ENCODE measurements at places on chromosomes 5 and 9. TPM values are rescaled to one million over a fixed set of nuclear protein-coding genes. Genes with fewer than 3 reads are reported as not detected.

GRCh38 chr5:132480042-132480441 is 10.5 kb downstream of the IRF1 start:
- no peak for DNase-seq

DNA sequence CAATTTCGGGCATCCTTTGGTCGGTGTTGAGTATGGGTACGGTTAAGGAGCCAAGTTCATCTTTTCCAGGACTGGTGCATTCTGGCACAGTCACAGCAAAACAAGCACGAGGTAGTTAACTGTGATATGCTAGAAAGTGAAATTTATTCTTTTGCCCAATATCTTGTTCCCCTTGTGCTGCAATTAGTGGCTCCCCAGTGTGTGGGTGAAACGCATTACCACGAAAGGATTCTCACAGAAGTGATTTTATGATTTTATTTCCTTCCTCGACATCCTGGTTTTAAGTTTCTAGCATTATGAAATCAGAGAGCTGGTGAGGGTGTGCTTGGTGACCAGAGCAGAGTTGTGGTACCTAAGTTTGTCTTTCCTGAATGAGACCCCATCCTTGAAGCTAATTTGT is 1.5 kb downstream of the FRMPD1 start:
- no peak for DNase-seq

- no peak for DNase-seq
Observed at GRCh38 chr9:81578606-81579005, 110.7 kb downstream of the TLE1 start.

GRCh38 chr5:104178829-104179456 is 616.4 kb upstream of the NUDT12 start:
- DNase-seq, result peak; percentile 23

- no peak for DNase-seq
Observed at GRCh38 chr9:116280529-116280928, 126.9 kb downstream of the PAPPA start.

- DNase-seq, result no peak
Observed at GRCh38 chr9:113987526-113987925, 90.6 kb downstream of the AMBP start.

DNA sequence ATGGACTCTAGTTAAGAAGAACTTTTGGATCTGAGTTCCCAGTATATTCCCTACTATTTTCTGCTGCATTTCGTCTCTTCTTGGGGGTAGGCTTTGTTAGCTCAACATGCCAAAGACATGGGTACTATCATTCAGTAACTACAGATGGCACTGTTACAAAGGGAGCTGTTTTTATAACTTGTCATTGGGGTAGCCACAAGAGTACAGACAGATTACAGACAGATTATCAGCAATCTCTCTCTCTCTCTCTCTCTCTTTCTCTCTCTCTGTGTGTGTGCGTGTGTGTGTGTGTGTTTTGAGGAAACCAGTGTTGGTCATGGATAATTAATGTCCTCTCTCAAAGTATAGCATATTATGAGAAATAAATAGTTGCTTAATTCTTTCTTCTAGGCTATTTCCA is 116.1 kb downstream of the WDR70 start:
- DNase-seq, result no peak

DNA sequence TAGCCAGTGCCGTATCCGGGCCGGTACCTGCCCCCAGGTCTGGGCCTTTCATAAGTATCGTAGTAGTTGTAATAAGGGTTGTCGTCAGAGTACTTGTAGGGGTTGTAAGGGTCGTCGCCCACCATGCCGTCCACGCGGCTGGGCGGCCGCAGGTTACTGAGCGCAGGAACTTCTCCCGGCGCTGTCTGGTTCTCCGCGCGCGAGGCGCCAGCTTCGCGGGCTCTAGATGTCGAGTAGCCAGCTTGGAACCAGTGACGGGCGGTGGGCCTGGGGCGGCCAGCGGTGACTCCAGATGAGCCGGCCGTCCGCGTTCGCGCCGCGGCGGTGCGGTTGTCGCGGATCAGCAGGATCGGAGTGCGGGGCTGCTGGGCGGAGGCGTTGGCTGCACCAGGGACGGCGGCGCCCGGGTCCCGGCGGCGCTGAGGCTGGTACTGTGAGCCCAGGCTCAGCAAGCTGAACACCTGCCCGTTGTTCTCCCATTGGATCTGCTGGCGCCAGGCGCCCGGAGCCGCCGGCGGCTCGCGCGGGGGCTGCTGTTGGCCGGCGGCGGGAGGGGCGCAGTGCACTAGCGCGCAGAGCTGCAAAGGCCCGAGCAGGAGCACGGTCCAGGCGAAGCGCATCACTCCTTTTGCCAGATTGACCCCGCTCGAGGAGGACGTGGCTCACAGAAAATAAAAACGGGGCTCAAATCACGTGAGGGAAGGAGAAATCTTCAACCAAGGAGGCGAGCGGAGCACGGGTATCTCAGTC is 518 bp downstream of the LOX start:
- no peak for DNase-seq

- DNase-seq, result no peak
Observed at GRCh38 chr9:129103595-129103965, 7.0 kb downstream of the CRAT start.

GRCh38 chr5:88778736-88779135 is 104.2 kb downstream of the MEF2C start:
- peak; percentile 32 for DNase-seq

GRCh38 chr5:100299261-100299660 is 235.9 kb upstream of the FAM174A start:
- DNase-seq, result no peak

GRCh38 chr5:122091936-122092600 is 14.0 kb upstream of the LOX start:
- DNase-seq, result no peak

DNA sequence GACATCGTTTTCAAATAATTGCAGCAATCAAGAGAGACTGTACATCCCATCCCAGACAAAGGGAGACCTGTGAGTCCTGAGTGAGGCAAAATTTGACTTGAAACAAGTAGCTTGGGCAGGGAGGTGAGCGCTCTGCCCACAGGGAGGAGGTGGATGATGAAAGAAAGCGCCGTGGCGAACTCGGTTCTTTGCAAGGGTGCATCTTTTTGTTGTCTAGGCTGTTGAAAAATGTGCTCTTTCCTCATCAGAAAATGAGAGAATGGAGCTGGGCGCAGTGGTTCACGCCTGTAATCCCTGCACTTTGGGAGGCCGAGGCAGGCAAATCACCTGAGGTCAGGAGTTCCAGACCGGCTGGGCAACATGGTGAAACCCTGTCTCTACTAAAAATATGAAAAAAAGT is 150.5 kb downstream of the GAPVD1 start:
- DNase-seq, result no peak

DNA sequence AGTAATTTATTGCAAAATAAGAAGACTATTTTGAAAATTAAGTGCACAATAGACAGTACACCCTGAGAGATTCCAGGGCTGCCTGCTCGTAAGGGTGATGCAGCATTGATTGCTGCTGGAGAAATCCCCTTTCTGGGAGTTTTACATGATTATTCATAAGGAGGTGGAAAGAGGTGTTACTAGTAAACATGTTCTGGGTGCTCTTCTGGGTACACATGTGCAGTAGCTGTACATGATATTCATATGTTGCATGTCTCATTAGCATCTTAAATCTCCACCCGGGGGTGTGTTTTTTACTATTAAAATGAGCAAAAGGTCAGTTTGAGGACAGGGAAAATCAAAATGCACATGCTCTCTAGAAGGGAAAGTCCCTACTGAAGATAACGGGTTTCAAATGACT is 264.8 kb downstream of the CDK5RAP2 start:
- DNase-seq, result no peak

DNA sequence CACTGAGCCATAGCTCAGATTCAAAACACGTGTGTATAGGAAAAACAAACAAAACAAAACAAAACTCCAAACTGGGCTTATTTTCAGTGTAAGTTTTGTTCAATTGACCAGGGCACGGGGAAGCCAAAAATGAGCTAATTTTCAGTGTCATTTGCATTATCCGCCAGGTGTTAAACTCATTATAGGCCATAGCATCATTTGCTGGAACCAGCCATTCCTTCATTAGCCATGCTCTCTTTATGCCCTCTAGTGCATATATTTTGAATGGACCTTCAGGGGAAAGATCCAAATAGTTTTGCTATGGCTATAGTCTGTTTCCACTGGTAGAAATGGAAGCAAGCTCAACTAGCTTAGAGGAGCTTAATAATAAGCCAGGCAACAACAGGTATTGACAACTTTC is 1205.2 kb upstream of the DMAC1 start:
- DNase-seq, result no peak

GRCh38 chr9:100880284-100880683 is 148.2 kb upstream of the PLPPR1 start:
- DNase-seq, result no peak

DNA sequence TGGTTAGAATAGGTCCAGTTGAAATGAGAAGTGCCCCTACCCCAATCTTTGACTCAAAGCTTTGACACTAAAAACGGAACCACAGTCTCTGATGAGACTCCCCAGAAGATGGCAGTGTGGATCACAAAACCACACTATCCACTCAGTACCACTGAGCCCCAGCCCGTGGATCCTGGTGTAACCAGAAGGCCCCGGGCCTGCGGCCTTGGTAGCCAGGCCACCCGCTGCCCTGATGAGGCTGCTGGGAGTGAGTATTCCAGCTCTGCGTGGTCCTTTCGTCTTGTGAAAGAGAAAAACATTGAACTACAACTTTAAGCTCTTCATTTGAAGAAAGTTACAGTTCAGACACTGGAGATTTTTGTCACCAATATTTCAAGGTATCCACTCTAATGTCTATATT is 42.2 kb upstream of the FBP1 start:
- DNase-seq, result peak; percentile 79

- DNase-seq, result no peak
Observed at GRCh38 chr5:15789642-15790041, 289.7 kb downstream of the FBXL7 start.

DNA sequence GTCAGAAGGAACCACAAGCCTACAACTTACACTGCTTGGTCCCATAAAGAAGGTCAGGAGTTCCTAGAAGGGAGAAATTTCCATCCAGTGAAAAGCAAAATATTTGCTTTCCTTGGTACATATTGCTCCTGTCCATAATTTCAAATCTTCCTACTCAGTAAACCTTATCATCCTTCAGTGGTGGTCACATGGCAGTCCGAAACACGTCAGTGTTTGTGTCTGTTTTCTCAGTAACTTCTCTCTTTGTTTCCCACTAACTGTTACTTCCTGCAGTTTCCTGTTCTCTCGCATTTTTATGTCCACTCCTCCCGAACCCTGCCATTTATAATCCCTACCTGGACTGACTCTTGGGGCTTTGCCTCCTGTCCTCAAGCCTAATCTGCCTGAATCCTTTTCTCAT is 129.1 kb downstream of the FANCC start:
- DNase-seq, result no peak

GRCh38 chr9:68869022-68869421 is 144.9 kb downstream of the PRKACG start:
- DNase-seq, result no peak

DNA sequence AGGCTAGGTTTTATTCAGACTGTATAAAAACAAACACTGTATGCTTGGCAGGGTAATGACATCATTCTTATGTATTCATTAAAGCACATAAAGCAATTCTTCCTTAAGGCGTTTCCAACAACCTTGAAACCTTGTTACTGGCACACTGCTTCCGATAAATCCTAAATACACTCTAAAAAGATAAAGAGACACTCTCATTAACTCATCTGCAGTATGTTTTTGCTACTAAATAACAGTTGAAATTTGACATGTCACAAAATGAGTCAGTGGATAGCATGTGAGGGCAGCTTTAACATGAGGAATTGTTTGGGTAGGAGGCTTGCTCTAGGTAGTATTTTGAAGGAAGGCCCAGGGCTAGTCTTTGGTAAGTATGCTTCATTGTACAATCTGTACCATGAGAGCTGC is 13.7 kb downstream of the YIPF5 start:
- no peak for DNase-seq

DNA sequence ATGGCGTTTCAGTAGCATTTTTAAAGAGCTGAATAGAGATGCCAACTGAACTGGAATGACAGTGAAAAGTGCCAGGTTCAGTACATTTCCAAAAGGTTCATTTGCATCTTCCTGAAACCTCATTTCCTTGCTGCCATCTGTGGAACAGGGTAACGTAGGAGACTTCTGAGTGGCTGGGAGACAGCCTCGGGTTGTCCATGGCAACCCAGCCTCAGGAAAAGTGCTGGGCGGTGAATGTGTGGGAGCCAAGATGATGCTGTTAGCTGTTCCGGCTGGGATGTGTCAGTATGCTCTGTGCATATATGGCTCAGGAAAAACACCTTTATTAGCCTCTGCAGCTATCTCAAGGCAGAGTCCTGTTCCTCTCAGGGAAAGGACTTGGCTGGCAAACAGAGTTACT is 87.5 kb downstream of the KLHL3 start:
- DNase-seq, result no peak

DNA sequence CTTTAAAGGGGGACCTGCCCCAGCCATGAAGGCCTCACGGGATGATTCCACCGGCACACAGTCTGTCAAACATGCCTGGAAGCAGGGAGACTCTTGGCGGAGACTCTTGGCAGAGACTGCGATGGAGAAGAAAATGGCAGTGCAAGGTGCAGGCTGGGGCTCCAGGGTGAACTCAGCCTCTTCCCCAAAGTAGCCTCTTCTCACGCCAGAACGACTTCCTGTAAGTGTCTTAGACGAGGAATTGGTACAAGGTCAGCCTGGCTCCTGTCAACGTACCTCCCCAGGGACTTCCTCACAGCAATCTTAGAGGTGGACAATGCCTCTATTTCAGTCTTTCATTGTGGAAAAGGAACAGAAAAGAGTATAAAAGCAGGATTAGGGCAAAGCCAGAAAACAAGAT is 109.3 kb downstream of the UGCG start:
- no peak for DNase-seq

- DNase-seq, result no peak
Observed at GRCh38 chr9:120914953-120915352, 11.6 kb downstream of the TRAF1 start.

DNA sequence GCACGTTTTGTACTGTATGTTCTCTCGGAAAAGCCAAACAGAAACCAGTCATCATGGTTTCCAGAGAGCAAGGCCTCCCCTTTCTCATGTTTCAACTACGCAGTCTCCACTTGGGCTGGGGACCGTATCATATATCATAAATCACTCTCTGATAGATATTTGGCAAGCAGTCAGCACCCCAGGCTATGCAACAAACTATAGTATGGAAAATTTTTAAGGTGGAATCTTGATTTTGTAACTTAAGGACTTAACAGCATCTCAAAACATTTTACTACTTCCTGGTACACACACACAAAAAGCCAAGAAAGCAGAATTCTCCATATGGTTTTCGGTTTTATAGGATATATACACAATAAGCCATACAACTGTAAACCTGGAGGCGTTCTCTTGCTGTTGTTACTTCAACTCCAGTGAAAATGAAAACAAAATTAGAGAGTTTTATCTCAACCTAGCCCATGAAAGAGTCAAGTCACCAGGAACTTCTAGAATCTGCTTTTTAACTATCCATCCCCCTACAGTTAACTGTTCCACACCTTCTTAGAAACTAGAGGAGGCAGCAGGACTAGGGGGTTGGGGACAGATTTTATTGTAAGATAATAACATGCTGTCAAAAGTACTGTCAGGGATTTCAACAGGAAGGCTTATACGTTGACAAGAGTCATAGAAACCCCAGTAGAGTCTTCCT is 283.4 kb downstream of the NFIB start:
- no peak for DNase-seq

- no peak for DNase-seq
Observed at GRCh38 chr5:119578937-119579336, 50.4 kb upstream of the FAM170A start.

- DNase-seq, result peak; percentile 83
Observed at GRCh38 chr9:130444565-130445221, at the start of gene ASS1. Gene ASS1, plus strand, starts transcription at chr9:130444961. Its CDS starts 7,268 bp downstream, at chr9:130452229.

MEIKIN gene
- not detected for total RNA-seq

TNFSF8 gene
- total RNA-seq, result 2.8 TPM

RNF44 gene
- 74.9 TPM for total RNA-seq

MYOT gene
- 3.7 TPM for total RNA-seq

IFNK gene
- total RNA-seq, result not detected

C5orf63 gene
- total RNA-seq, result 6.1 TPM

PCDHB8 gene
- total RNA-seq, result 1.8 TPM

PCDH1 gene
- total RNA-seq, result 90.6 TPM

OR1Q1 gene
- total RNA-seq, result not detected

LIFR gene
- 58.0 TPM for total RNA-seq
